Kasumi-1 (cell line): ENCODE measurements at places on chromosomes 7 and 10.

GRCh38 chr7:114931656-114932011 lies 9.7 kb downstream of the MDFIC start:
- no peak for DNase-seq

- DNase-seq = no peak
These were observed 17.3 kb downstream of the HSPA14 start for GRCh38 chr10:14855453-14855852.

GRCh38 chr7:69588773-69589172 lies 9.5 kb upstream of the AUTS2 start:
- no peak for DNase-seq

- no peak for DNase-seq
These were observed 27.9 kb downstream of the PDLIM1 start for GRCh38 chr10:95262763-95263518.

GRCh38 chr7:129955993-129956543 lies 3.3 kb upstream of the UBE2H start:
- no peak for DNase-seq

GRCh38 chr7:88331322-88331721 lies 24.6 kb upstream of the STEAP4 start:
- no peak for DNase-seq

- DNase-seq = no peak
These were observed 131.5 kb upstream of the CTBP2 start for GRCh38 chr10:125291836-125292235.

DNA sequence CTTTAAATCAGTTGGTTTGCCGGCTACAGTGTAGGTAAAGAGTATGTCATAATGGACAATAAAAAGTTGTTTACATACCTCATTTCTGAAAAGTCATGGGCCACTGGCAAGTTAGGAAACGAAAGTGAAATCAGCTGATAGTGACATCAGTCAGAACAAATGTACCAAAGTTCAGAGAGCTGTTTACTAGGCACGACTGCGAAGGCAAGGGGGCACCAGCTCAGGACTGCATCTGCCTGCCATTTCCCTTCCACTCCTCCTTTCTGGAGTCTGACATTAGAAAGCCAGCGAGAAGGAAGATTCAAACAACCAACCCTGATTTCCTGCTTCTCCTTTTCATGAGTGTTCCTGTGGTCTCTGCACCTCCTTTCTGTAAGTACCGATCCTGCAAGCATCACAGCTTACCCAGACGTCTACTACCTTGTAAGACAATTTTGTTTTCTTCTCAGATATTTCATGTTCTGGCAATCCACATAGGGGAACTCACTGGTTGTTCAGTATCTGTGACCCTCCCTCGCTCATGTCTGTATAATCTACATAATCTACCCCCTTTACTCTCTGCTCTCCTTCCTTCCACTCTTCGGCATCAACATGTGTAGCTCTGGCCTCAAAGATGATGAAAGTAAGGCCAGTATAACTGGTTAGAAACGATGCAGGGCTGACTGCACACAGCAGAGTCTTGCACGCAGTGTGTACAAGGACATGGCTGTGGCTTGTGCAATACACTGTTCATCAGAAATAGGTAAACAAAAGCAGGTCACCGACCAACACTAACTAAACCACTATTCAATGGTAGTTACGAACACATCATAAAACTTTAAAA lies at the start of gene TMEM140:
Gene TMEM140 (plus strand): TSS at position 174 of the 823 bp plus-strand sequence. CDS start 16,370 bp downstream, outside the sequence.
- peak; percentile 41 for DNase-seq

DNA sequence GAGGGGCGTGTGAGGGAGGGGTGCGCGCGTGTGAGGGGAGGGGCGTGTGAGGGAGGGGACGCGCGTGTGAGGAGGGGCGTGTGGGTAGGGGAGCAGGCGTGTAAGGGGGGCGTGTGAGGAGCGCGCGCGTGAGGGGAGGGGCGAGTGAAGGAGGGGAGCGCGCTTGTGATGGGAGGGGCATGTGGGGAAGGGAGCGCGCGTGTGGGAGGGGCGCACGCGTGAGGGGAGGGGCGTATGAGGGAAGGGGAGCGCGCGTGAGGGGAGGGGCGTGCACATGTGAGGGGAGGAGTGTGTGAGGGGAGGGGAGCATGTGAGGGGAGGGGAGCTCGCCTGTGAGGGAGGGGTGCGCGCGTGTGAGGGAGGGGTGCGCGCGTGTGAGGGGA lies 19.1 kb downstream of the MXI1 start:
- peak; percentile 96 for DNase-seq

GRCh38 chr7:7970237-7970530 lies 1.6 kb downstream of the GLCCI1 start:
- no peak for DNase-seq

GRCh38 chr7:102810916-102811315 lies 62.1 kb downstream of the FAM185A start:
- no peak for DNase-seq

DNA sequence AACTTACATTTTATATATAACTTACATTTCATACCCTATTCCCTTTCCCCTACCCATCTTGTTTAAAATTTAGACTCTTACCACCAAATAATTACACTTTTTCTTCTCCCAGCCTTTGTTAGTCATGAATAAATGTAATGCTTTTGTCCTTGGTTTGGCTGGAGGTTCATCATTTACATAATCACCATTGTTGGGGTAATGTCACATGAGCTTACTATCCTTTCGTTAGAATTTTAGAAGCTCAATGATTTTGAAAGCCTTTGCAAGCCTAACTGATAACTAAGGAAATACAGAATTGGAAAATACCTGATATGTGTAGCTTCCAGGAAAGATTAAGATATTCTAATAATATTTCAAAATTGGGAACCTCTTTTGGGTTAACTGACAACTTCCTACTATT lies 171.7 kb downstream of the PLXDC2 start:
- DNase-seq = no peak

GRCh38 chr10:1354809-1355710 lies 298.9 kb downstream of the WDR37 start:
- no peak for DNase-seq

DNA sequence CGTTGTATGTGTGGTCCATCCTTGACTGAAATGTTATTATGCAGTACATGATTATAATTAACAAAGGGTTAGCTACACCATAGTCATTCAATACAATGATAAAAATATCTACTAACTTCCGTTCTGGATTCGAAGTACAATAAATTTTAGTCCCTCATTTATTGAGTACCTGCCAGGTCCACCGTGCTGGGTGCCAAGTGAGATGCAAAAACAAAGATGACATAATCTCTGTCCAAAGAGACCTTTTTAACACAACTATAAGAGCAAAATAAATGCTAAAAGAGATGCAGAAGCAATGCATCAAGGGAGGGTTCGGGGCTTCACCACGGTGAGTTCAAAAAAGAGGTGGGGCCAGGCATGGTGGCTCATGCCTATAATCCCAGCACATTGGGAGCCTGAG lies 33.1 kb downstream of the LAMB1 start:
- no peak for DNase-seq

- DNase-seq = no peak
These were observed 287.6 kb downstream of the TWIST1 start for GRCh38 chr7:18829858-18830285.

DNA sequence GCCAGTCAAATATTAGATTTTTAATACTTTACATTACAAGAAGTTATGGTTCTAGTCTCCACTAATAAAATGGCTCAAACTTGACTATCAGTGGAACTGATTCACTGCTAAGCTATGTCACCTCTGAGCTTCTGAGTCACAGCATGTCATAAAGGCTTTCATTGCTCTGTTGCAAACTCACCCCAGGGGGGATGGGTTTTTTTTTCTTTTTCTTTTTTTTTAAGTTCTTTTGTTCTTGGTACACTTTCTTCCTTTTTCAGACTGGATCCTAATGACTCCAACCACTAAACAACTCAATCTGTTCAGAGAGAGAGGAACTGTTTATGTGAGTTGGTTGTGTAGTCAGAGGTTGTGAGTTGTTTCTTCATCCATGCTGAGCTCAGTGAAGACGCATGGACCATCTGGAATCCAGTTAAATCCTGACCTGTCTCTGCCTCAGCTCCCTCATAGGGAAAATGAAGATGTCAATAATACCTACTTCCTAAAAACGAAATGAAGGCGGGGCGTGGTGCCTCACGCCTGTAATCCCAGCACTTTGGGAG lies 11.0 kb downstream of the MYOF start:
- no peak for DNase-seq

DNA sequence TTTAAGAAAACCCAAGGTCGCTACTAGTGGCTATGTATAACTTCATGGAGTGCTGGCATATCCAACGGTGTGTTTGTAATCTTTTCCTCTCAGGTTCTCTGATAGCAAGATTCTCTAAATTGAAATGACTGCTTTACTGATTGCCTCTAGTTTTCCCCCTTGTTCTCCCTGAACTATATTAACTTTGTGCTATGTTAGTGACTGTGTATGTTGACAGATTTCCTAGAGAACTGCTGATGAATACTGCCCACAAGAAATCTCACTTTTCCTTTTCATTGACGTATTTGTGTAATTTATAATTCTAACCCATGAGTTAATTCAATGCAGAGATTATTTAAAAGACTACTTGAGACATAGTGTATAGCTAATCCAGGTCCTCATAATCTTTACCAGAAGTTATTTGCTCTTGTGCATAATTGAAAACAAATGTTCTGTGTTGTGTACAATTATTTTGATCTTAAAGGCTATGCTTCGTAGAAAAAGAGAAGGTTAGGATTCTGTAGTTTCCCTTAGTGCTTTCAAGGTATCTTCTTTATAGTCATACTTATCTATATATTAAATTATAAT lies 70.6 kb upstream of the GLCCI1 start:
- DNase-seq = no peak
